ENCODE measurements at places on chromosomes 16 and 17.

- DNase-seq, result no peak
Measured at GRCh38 chr17:79698146-79698846, 32.4 kb upstream of the ENPP7 start.

GRCh38 chr17:80023481-80024205 is 12.0 kb downstream of the TBC1D16 start:
- no peak for DNase-seq

DNA sequence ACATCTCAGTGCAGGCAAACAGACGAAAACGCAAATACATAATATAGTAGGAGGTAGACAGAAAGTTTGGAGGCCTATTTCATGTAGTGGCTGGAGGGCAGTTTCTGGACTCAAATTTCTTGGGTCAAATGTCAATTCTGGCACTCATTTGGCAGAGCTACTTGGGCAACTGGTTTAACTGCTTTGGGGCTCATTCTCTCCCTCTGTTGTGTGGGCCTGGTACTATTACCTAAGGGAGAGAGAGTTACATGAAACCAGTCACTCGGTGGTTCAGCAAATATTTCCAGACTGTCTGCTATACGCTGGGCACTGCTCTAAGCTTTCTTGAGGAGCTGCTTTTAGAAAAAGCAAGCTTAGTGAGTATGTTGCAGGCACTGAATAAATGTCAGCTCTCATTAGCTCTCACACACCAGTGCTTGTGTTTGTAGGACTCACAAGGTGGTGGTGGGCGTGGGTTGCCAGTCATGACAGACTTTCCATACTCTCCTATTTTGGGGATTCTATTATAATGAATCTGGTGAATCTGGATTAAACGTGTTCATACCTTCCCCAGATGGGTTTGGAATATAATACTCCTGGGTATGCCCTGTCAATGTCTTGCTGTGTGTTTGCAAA is 1.8 kb upstream of the SHISA9 start:
- DNase-seq, result no peak

GRCh38 chr16:55480228-55480655 is 1.2 kb downstream of the MMP2 start:
- DNase-seq, result no peak

- DNase-seq, result no peak
Measured at GRCh38 chr17:77465358-77466041, 324.7 kb downstream of the SEC14L1 start.

DNA sequence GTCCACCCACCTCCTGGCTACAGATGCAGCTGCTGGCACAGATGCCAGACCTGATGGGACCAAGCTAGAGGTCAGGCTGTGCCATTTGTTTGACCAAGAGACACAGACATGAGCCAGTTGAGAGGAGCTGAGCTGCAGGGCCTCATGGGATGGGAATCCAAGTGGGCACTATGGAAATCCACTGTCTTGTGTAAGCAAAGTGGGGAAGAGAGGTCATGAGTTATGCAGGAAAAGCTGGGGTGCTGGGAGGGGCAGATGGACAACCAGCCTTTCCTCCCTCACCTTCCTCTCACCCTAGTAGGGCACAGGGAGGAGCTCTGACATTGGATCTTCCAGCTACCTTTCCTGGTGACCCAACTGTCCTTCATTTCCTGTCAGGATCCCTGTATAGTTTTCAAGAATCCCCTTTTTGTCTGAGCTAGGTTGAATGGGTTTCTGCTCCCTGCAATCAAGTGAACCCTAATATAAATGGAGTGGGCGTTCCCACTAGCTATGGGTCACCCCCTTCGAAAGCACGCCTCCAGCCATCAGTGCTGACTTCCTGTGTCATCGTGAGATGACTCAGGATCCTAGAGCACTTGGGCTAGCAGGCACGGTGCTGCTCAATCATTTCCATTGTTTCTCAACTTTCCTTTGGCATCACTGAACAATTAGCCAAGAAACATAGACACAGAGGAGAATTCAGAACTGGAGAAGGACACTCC is 13.6 kb downstream of the ATPAF2 start:
- no peak for DNase-seq

- DNase-seq, result no peak
Measured at GRCh38 chr17:9151091-9151490, 129.8 kb downstream of the NTN1 start.

Measured in cortex of kidney (tissue), 1 donor.